ENCODE measurements at places on chromosomes 11 and 22.

DNA sequence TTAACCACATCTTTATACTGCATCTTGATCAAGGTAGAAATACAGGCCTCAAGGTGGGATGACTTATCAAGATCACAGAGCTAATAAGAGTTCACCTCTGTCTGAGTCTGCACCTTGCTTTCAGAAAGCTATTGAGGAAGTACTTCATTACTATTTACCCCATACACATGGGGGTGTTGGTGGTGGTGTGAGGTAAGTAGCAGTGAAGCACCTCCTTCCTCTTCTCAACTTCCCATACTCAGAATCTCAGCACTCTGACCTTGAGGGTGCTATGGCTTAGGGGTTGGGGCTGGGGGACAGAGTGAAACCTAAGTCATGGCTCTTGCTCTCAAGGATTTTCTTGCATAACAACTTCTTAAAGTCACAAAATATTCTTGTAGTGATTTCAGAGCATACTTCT, 56.9 kb downstream of the ME3 start:
- no peak for DNase-seq

- DNase-seq = peak; percentile 3
Measured at GRCh38 chr11:2977113-2977512, 15.0 kb downstream of the NAP1L4 start.

GRCh38 chr11:102793677-102794290, 4.2 kb downstream of the MMP1 start:
- DNase-seq = no peak

- DNase-seq = peak; percentile 28
Measured at GRCh38 chr11:10581481-10582019, 13.1 kb upstream of the LYVE1 start.

DNA sequence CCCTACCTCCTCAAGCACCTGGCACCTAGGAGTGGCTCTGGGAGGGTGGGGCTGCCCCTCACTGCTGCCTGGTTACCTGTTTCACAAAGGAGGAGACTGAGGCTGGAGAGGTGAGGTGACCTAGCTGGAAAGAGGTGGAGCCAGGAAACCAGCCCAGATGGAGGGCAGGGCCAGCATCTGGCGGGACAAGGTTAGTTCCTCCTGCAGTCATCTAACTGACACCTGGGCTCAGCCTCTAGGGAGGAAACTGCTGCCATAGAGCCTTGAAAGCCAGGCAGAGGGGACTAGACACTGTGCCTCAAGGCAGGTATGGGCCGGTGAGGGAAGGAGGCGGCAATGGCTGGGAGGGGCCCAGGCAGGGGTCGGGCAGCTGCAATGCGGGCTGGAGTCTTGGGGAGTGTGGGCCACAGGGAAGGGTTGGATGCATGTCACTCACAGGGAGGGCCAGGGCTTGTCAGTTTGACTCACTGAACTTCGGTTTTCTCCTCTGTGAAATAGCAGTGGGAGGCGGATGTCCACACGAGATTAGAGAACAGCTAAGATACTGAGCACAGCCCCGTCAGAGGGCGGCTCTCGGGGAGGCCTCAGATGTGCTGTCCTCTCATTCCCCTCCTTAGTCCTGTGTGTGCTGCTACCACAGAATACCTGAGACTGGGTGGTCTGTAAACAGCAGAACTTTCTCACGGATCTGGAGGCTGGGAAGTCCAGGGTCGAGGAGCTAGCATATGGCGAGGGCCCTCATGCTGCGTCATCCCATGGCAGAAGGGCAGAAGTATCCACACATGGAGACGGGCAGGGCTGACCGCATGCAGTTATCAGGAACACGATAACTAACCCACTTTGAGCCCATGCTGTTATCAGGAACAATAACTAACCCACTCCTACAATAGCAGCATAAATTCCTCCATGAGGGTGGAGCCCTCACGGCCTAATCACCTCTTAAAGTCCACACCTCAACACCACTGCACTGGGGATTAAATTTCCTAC, 16.1 kb downstream of the MGAT3 start:
- DNase-seq = peak; percentile 43

DNA sequence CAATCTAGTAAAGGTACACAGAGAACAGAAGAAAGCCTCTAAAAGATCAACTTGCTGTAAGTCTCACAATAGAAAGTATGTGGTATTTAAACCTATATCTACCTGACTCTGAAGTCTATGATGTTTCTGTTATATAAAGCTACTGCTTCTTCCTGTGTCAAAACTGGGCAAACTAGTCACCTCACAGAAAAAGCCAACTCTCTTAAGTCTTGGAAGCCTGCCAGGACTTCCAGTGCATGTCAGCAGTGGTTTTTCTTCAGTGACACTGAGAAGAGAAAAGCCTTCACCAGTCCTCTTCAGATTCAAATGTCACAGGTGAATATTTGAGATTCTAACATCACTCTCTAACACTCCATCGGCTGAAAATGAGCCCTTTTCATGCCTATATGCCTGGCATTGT, 808.0 kb downstream of the DLG2 start:
- DNase-seq = no peak

GRCh38 chr11:134155946-134156865, 67.6 kb downstream of the NCAPD3 start:
- DNase-seq = no peak

- no peak for DNase-seq
Measured at GRCh38 chr11:83403691-83404389, 117.7 kb upstream of the CCDC90B start.

- DNase-seq = no peak
Measured at GRCh38 chr11:35035894-35036408, 103.0 kb upstream of the CD44 start.

DNA sequence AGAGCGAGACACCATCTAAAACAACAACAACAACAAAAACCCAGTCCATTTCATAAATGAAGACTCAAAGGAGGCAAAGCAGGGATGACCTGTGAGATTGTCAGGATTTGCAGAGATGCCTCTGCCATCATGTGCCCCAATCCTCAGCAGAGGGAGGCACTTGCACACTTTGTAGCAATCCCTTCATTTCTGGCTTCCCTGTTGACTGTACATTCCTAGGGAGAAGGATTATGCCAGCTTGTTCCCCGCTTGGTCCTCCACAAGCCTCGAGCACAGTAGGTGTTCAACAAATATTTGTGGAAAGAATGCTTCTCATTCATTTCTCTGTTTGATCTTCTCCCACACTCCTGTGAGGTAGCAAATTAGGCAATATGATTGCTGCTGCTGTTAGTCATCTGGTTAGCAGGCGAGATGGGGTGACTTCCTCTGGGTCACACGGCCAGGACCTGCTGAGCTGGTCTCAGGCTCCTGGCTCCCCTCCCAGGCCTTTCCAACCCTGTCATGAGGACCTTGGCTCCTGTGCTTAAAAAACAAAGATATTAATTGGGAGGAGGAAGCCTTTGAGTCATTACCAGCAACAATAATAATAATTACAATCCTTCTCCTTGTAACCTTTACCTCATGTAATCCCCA, 34.1 kb downstream of the LIF start:
- DNase-seq = peak; percentile 54

DNA sequence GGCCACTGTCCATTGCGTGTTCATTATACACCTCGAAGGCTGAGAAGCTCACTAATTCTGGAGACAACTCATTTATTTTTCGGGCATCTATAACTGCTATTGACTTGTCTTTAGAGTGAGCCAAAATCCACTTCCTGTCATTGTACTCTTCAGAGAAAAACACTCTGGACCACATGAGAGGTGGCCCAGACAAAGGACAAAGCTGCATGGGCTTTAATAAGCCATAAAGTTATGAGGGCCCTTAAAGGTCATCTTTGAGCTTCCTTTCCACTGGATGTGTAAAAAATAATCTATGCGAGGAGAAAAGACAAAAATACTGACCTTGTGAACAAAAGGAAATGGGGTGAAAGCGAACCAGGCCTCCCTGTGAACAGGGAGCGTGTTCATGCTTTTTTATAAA, 63.5 kb upstream of the ZC3H12C start:
- DNase-seq = no peak

GRCh38 chr11:44938066-44938691, 12.5 kb downstream of the TP53I11 start:
- no peak for DNase-seq

GRCh38 chr22:23419931-23420330, 160.2 kb downstream of the IGLL1 start:
- DNase-seq = no peak

DNA sequence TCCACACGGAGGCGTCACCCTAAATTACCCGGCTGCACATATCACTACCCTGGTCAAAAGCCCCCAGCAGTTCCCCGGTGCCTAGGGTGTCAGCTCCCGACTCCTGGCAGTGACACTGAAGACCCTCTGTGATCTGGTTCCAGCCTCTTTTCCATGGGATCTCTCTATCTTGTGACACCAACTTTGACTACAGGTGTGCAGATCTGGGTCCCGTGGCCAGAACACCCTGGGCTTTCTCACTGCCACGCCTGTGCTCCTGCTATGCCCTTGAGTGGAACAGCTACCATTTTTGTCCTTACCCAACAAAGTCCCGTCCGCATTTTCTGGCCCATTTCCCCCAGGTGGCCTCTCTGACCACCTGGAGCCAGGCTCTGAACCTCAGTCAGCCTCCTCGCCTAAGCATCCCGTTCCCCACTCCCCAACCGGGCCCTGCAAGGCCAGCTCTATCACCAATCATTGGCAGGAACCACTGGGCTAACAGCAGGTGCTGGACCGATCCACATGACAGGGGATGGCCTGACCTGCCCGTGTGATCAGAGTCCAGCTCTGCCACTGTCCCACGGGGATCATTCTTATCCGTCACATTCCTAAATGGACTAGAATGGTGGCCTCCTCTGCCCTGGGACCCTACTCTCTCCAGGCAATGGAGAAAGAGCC, 20.7 kb upstream of the CBX7 start:
- no peak for DNase-seq

GRCh38 chr11:76769645-76770586, 13.2 kb upstream of the TSKU start:
- DNase-seq = no peak

DNA sequence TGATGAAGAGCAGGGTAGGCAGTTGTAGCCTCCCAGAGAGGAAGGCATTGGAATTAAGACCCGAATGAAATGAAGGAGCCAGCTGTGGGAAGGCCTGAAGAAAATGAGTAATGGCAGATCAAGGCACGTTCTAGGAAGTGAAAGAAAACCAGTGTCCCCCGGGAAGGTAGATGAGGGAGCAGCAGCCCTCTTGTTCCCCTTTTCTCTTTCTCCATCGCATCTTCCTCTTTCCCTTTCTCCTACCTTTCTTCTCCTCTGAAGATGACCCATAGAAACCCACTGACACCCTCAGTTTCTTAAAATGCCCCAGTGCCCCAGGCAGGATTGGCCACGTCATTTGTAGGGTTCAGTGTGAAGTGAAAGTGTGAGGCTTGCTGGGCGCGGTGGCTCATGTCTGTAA, 172.6 kb upstream of the SEZ6L start:
- DNase-seq = no peak

DNA sequence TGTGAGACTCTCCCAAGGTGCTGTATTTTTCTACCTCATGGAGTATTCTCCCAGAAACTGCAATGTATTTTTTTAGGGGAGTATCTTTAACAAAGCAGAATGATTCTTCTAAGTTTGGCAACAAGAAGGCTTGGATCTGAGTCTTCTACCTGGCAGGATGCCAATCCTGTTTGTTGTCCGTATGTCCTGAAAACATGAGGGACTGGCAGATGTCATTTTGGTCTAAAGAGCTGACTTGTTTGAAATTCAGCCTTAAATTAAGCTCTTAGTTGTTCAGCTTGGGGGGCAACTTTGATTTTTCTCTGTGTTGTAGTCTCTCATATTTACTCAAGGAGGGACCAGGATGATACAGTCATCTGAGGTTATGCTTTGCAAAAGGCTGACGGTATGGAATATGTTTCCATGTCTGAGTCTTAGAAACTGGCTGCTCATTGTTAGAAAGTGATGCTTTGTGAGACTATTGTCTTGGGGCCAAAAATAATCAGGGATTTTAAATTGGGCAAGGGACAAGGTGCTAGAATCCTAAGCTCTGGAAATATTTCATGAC, 9.3 kb downstream of the MRPL16 start:
- DNase-seq = no peak

GRCh38 chr11:33906484-33907186, 14.8 kb upstream of the LMO2 start:
- no peak for DNase-seq

- DNase-seq = no peak
Measured at GRCh38 chr11:85643191-85643614, 4.6 kb upstream of the TMEM126A start.

- no peak for DNase-seq
Measured at GRCh38 chr11:75900848-75901247, 85.8 kb downstream of the UVRAG start.

DNA sequence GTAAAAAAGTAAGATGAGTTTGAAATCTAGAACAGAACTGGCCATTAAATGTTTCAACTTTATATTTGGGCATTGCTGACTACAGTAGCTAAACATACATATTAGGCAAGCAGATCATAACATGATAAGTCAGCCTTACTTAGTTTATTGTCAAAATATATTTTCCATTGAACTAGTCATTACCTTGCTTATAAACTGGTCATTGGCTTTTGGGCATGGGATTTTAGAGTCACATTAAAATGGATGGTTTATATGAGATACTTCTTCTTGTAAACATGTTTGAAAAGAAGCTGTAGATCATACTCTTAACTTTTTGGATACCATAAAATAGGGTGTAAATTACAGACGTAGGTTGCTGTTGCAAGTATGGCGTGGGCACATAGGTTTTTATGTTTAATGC, 2.7 kb downstream of the HIPK3 start:
- no peak for DNase-seq

DNA sequence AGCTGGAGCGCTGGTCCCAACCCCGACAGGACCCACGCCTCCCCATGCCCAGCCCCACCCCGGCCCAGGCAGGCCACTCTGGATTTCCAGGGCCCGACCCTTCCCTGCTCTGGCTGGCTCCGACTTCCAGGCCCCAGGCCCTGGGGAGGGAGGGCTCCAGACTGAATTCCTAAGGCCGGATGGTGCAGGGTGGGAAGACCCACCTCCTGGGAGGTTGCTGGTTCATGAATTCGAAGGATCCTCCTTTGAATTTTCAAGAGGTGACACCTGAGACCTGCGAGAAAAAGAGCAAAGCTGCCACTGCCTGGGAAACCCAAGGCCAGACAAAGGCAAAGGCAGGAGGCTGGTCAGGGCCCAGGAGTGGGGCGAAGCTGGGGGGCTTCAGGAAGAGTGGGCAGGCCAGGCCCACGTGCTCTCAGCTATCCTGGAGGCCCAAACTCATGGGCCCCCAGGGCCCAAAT, 47.0 kb upstream of the LINC01488 start:
- DNase-seq = no peak

DNA sequence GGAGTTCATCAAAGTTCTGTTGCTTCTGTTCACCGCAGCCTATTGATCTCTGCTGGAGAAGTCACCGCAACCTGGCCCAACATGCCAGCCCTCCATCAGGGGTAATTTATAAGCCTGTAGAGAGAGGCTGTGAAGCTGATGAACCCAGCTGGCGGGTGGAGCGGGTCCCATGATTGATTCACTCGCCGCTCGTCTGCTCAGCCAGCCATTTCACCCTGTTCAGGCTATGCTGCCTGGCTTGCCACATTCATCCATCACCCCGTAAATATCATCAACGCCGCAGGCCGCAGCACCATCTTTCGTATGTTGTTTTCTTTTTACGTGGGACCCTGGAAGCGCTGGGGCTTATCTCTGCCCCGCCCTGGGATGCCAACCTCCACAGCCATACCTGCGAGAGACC, 116.7 kb upstream of the OPCML start:
- no peak for DNase-seq
